MM.1S (cell line): ENCODE measurements at places on chromosomes 7 and 10.

DNA sequence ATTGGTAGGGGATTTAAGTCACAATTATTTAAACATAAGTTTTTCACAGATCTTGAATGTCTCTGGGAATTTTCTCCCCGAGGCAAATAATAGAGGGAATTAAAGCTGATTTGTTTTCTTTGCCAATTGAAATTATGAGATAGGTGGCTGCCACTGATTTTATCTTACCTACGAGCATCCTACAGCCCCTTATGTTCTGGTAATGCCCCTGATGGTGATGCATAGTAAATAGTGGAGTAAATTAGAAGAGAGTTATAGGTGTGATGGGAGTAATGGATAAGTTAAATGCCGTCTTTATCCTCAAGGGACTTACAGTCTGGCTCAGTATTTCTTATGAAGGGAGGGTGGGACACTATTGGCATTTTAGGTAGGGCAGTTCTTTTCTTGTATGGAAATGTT, 58.1 kb downstream of the HDAC9 start:
- DNase-seq, result no peak
- H3K27ac ChIP-seq, result no peak overlapping the region
- H3K4me1 ChIP-seq, result no peaks in the 10 kb centered on the region
- no peak overlapping the region for H3K4me3 ChIP-seq
- H3K27me3 ChIP-seq, result no peaks in the 10 kb centered on the region

DNA sequence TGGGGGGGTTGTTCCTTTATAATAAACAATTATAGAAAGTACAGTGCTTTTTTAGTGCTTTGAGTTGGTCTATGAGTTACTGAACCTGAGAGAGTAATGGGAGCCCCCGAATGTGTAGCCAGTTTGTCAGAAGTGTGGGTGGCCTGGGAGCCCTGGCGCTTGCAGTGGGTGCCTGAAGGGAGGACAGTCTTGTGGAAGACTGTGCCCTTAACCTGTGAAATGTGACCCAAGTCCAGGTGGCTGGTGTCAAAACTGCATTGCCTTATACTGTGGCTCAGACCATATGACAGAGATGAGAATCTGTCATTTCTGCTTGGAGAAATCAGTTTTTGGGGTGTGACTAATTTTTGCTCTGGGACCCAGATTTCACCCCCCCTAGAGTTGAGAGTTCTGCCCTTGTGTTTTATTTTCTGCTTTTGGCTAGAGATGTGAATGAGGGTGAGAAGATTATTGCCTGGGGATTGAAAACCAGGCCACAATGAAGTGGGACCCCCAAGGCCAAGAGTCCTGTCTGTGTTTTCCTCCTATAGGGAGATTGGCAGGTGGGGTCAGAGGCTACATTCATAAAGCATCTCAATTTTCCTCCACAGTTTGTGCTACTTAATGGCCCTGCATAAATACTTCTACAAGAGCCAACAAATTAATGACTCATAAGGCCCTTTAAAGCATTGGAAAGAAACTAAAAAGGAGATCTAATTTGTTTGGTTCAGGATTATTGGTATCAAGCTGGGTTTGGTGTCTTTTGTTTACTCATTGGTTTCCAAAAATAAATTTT, 24.1 kb upstream of the CARD11 start:
- no peak overlapping the region for H3K27ac ChIP-seq
- no peak for DNase-seq
- H3K4me3 ChIP-seq, result no peak overlapping the region
- no peaks in the 10 kb centered on the region for H3K27me3 ChIP-seq
- H3K36me3 ChIP-seq, result no peaks in the 10 kb centered on the region

GRCh38 chr10:91955114-91955513, 31.5 kb downstream of the BTAF1 start:
- peaks cover 11% of the 10 kb centered on the region; the same call in 1 of the 2 replicates for H3K36me3 ChIP-seq
- H3K27ac ChIP-seq, result no peak overlapping the region
- H3K4me3 ChIP-seq, result no peak overlapping the region
- H3K4me1 ChIP-seq, result no peaks in the 10 kb centered on the region
- no peaks in the 10 kb centered on the region for H3K27me3 ChIP-seq

DNA sequence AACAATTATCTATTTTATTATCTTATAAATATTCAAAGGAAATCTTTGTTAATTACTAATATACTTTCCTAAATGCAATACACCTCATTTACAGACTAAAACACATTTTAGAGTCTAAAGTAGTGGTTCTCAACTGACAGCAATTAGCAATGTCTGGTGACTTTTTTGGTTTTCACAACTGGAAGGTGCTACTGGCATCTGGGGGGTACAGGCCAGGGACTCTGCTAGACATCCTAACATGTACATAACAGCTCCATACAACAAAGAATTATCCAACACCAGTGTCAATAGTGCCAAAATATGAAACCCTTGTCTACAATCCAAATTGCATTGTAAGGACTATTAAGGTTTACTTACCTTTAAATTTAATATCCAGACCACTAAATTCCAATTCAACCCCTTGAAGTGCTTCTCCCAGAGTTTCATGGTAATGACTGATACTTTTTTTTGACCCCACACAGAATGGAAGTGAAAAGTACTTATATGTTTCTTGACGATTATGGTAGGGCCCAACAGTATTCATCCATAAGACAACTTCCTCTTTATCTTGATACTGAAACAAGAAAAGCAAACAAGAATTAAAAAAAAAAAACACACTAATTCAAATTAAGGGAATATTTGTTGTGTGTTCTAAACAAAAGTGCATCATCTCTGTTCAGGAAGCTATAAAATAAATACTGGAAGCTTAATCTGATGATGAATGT, 10.4 kb downstream of the TM9SF3 start:
- no peaks in the 10 kb centered on the region for H3K27me3 ChIP-seq
- H3K27ac ChIP-seq, result no peak overlapping the region
- no peaks in the 10 kb centered on the region; the same call in 1 of the 2 replicates for H3K36me3 ChIP-seq
- no peak for DNase-seq

- peak; percentile 31 for DNase-seq
- no peak overlapping the region for H3K4me3 ChIP-seq
- no peaks in the 10 kb centered on the region for H3K27me3 ChIP-seq
- no peaks in the 10 kb centered on the region for H3K36me3 ChIP-seq
- no peaks in the 10 kb centered on the region for H3K4me1 ChIP-seq
Observed at GRCh38 chr7:12434012-12434642, 30.5 kb upstream of the VWDE start.

DNA sequence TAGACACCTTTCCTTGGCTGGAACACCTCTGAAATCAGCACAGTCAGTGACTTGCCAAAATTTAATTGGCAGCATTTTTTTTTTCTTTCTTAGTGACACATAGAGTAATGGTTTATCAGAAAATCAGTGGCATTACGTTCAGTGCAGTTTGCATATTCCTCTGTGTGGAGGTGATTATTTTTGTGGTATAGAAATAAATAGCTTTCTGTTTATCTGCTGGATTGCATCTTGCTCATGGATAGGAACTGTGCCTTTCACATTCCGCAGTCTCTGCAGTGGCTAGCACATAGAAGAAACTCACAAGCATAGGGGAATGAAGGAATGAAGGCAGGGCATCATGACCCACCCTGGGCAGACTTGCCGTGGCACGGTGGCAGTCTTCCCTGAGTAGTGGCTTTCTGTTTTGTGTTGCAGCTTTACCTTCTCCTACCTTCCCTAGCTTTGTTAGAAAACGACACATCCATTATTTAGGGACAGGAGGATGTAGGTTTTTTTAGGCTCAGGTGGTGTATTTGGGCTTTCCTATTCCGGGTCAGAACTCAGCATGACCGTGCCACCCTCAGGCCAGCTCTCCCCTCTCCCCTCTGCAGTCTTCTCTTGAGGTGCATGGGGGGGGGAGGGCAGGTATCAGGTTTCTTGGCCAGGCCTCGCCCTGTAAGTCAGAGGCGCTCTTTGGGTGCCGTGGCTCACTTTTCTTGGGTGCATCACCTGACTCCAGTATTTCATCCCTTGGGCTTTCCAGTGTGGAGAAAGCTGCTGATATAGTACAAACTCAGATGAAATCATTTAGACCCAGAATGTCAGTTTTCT, 112.5 kb upstream of the GJD4 start:
- H3K27me3 ChIP-seq, result no peaks in the 10 kb centered on the region
- H3K4me1 ChIP-seq, result 0 out of 2 replicates have a peak, but pooled peaks cover 5% of the 10 kb centered on the region
- no peaks in the 10 kb centered on the region for H3K36me3 ChIP-seq

DNA sequence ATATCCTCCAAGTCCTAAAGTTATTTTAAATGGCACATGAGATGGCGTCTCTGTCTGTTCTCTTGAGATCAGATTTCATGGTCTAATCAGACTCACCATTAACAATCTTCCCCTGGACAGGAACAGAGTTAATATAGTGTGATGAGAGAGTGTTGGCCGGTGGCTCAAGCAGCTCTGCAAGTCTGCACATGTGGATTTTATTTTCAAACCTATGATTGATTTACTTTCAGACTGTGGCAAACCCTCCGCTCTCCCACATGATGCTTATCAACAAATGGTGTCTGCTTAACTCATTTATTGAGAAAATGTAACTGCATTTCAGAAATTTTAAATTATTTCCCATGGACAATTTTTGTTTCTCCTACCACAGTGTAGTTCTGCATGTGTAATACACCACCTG, 46.5 kb upstream of the HGF start:
- H3K36me3 ChIP-seq, result no peaks in the 10 kb centered on the region
- peaks cover 2% of the 10 kb centered on the region; the same call in 1 of the 2 replicates for H3K4me1 ChIP-seq
- no peak for DNase-seq
- no peaks in the 10 kb centered on the region for H3K27me3 ChIP-seq
- H3K27ac ChIP-seq, result no peak overlapping the region

- H3K27ac ChIP-seq, result no peak overlapping the region
- H3K4me1 ChIP-seq, result no peaks in the 10 kb centered on the region
- no peaks in the 10 kb centered on the region for H3K27me3 ChIP-seq
- no peak overlapping the region for H3K4me3 ChIP-seq
- DNase-seq, result no peak
Observed at GRCh38 chr7:150620617-150621371, 11.4 kb downstream of the GIMAP6 start.

DNA sequence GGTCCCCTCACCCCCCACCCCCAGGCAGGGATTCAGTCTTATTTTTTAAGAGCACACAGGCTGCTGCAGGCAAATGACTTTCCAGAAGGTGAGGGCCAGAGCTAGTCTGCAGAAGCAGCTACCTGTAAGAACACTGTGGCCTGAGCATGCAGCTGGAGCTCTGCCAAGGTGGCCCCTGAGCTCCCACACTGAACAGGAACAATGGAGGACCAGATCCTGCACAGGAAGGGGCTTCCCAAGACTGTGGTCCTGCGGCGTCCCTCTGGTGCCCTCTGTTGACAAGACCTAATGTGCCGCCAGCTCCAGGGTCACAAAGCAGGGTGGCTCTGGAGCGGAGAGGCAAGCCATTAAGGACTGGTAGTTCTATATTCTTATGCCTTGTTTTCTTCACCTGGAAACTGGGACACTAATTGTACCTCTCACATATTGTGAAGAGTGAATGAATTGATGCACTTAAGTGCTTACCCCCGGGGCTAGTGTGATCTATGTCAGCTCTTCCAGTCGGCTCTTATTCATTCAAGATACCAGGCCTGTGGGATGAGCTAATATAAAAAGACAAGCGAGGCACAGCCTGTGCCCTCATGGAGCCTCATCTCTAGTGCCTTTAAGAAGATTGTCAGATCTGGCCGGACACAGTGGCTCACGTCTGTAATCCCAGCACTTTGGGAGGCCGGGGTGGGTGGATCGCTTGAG, 8.0 kb upstream of the BEND7 start:
- H3K4me3 ChIP-seq, result no peak overlapping the region
- no peak overlapping the region for H3K27ac ChIP-seq
- no peaks in the 10 kb centered on the region for H3K27me3 ChIP-seq
- no peaks in the 10 kb centered on the region for H3K4me1 ChIP-seq
- H3K36me3 ChIP-seq, result no peaks in the 10 kb centered on the region

- H3K4me1 ChIP-seq, result no peaks in the 10 kb centered on the region
- no peak overlapping the region for H3K4me3 ChIP-seq
- DNase-seq, result no peak
- no peaks in the 10 kb centered on the region for H3K27me3 ChIP-seq
- H3K27ac ChIP-seq, result no peak overlapping the region
Observed at GRCh38 chr7:18208921-18209320, 181.3 kb upstream of the PRPS1L1 start.

DNA sequence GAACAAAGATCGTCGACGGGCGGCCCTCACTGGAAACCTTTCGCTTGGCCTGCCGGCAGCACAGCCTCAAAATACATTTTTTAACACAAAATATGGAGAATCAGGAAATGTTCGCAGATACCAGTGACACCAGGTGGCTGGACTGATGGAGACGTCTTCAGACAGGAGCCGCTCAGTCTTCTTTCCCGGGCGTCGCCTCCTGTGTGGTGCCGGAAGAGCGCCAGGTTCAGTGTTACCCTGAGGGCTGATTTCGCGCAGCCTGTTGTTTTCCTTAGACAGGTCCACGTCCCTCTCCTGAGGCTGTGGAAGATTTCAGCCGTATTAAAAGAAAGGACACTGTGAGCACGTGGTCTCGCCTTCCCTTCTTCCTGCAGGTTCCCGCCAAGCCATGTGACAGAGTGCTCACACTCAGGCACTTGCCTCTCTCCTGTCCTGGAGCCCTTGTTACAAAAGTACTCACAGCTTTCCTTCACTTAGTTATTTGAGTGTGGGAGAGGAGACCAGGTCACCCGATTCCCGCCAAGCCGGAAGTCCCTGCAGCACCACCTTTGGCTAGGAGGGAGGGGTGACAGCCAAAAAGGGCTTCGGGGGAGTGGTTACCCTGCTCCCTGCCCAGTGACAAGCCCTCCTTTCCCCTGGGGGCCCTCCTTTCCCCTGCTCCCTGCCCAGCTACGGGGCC, 21.7 kb upstream of the PWWP2B start:
- no peaks in the 10 kb centered on the region for H3K36me3 ChIP-seq
- H3K27ac ChIP-seq, result no peak overlapping the region
- peaks cover 83% of the 10 kb centered on the region for H3K27me3 ChIP-seq
- no peaks in the 10 kb centered on the region for H3K4me1 ChIP-seq
- no peak overlapping the region for H3K4me3 ChIP-seq

GRCh38 chr10:70982443-70982842, 94.1 kb upstream of the PCBD1 start:
- peak; percentile 92 for DNase-seq
- peak overlapping the region; percentile 62; the same call in 1 of the 2 replicates for H3K27ac ChIP-seq
- H3K4me3 ChIP-seq, result peak overlapping the region; percentile 40
- no peaks in the 10 kb centered on the region for H3K27me3 ChIP-seq
- no peaks in the 10 kb centered on the region for H3K36me3 ChIP-seq
- H3K4me1 ChIP-seq, result peaks cover 32% of the 10 kb centered on the region

DNA sequence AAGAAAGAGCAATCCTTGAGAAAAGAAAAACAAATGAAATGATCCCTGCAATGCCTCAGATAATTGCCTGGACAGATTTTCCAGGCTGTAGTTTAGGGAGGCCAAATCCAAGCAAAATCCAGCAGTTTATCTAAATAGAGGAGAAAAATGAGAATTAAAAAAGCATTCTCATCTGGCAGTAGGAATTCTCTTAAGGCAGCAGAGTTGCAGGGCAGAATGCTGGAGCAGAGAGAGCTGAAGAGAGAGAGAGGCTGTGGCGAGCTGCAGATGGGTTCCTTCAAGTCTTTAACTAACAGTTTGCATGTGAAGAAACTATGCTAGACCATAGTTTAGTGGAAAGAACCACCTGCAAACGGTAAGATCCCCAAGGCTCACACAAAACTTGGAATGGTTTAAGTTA, 6.0 kb upstream of the LIPA start:
- H3K4me1 ChIP-seq, result peaks cover 4% of the 10 kb centered on the region; the same call in 1 of the 2 replicates
- H3K4me3 ChIP-seq, result no peak overlapping the region
- no peaks in the 10 kb centered on the region for H3K27me3 ChIP-seq
- no peak for DNase-seq
- no peak overlapping the region for H3K27ac ChIP-seq
